ENCODE measurements at places on chromosomes 1 and 21. TPM values are rescaled to one million over a fixed set of nuclear protein-coding genes. Genes with fewer than 3 reads are reported as not detected.

S100A6 gene
- 608 TPM for total RNA-seq

RXRG gene
- total RNA-seq, result 2.8 TPM

KAZN gene
- 17.4 TPM for total RNA-seq

HES3 gene
- total RNA-seq, result not detected

CFAP410 gene
- total RNA-seq, result 48.8 TPM

ORC1 gene
- total RNA-seq, result 0.95 TPM

HAX1 gene
- total RNA-seq, result 82.4 TPM

TRIM67 gene
- not detected for total RNA-seq

NCAM2 gene
- 0.99 TPM for total RNA-seq

DNA sequence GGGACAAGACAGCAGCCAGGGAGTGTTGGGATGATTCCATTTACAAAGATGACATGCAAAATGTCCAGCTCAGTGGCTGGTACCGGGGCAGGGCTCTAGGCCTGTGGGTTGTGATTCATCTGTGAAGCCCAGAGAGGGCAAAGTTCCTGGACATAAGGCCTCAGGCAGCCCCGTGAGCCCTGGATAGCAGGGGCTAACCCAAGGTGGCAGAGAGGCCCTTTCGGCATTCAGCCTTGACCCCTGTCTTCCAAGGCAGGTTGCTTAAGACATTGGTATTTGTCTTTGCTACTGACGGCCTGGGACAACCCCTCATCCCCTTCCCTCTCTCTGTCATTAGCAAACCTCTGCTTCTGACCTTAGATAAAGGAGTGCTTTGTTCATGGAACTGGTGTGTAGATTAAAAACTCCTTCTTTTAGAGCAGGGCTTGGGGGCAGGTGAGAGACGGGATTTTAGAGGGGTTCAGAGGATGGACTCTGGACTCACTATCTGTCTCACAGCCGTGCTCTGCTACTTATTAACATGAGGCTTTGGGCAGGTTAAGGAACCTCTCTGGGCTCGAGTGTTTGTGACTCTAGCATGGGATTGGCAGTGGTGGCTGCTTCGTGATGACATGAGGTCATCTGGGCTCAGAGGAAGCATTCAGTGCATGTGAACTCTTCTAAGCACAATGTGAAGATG, 36.3 kb downstream of the TMEM51 start:
- DNase-seq, result no peak
- no peaks in the 10 kb centered on the region for H3K36me3 ChIP-seq
- H3K27me3 ChIP-seq, result no peaks in the 10 kb centered on the region
- H3K4me1 ChIP-seq, result no peaks in the 10 kb centered on the region

DNA sequence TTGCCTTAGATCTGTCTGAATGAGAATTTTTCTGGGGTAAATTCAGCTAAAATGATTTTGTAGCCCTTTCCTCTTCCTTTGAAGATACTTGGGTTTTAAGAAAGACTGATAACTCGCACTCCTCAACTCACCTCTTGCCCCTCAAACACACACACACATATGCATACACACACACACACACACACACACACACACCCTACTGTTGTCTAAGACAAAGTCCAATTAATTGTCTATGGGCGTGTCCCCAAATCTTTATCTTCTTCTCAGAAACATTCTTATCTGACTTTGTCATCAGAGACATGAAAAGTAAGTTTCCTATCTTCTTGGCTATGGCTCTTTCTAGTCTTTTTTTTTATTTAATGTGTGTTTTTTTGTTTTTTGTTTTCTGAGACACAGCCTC, 36.1 kb upstream of the SMYD2 start:
- no peak overlapping the region for H3K4me3 ChIP-seq
- no peaks in the 10 kb centered on the region for H3K27me3 ChIP-seq
- no peaks in the 10 kb centered on the region for H3K36me3 ChIP-seq
- H3K4me1 ChIP-seq, result no peaks in the 10 kb centered on the region
- no peak overlapping the region for H3K27ac ChIP-seq

- no peak for DNase-seq
- peak overlapping the region; percentile 58 for H3K4me3 ChIP-seq
- H3K27me3 ChIP-seq, result no peaks in the 10 kb centered on the region
- no peaks in the 10 kb centered on the region for H3K36me3 ChIP-seq
- H3K4me1 ChIP-seq, result peaks cover 76% of the 10 kb centered on the region
- H3K27ac ChIP-seq, result peak overlapping the region; percentile 97
These were observed 54.1 kb downstream of the TOMM20 start for GRCh38 chr1:235074523-235075047.

- no peaks in the 10 kb centered on the region for H3K36me3 ChIP-seq
- DNase-seq, result no peak
- no peaks in the 10 kb centered on the region for H3K4me1 ChIP-seq
- H3K4me3 ChIP-seq, result no peak overlapping the region
- H3K27ac ChIP-seq, result no peak overlapping the region
- no peaks in the 10 kb centered on the region for H3K27me3 ChIP-seq
These were observed 292.9 kb downstream of the PLA2G4A start for GRCh38 chr1:187121661-187122060.

DNA sequence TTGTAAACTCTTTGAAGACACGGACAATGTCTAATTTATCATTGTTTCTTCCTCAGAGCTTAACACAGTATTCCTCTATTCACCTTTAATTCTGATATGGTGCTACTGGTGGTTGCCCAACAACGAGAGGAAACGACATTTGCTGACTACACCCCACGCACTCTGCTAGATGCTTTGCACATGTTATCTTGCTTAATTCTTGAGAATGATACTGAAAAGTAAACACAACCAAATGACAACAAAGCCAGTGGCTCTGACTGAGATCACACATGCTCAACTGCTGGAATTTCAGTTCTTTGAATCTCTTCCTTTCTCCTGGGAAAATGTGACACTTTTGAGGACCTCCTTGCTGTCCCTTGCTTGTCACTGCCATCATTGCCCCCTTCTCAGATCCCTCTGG, 37.2 kb upstream of the DDAH1 start:
- no peak overlapping the region for H3K4me3 ChIP-seq
- no peaks in the 10 kb centered on the region for H3K4me1 ChIP-seq
- H3K27ac ChIP-seq, result no peak overlapping the region

DNA sequence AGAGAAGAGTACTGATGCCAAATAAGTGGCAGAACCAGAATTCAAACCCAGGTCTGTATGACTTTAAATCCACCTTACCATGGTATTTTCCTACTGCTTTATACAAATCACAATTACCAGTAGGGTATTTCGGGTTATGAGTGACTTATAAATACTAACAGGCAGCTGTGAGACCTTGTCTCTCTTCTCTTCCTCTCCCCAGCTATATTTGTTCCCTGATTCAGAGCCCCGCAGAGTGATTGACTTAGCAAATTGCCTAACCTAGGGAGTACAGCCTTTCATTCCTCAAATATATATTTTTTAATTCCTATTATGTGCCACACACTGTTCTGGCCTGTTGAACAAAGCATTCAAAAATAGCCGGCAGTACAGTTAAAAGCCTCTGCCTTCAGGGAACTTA, 168.0 kb downstream of the CLEC20A start:
- H3K4me3 ChIP-seq, result no peak overlapping the region
- no peaks in the 10 kb centered on the region for H3K4me1 ChIP-seq
- no peak overlapping the region for H3K27ac ChIP-seq
- no peak for DNase-seq

DNA sequence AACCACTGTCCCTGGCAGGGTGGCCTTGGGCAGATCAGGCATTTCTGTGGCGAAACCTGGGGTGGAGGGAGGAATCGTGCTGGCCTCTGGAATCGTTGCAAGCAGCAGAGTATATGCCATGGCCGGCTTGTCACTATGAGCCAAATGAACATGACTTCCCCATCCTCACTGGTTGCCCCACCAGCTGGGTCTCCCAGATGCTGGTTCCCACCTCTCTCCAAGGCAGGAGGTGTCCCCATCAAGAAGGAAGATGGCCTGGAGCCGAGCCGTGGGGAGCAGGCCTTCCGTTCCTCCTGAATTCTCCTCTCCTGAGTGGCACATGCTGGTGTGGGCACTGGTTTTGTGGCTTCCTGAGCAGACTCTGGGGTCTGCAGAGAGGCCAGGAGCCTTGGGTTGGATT, 60.2 kb upstream of the ACTRT2 start:
- H3K27me3 ChIP-seq, result no peaks in the 10 kb centered on the region
- no peaks in the 10 kb centered on the region for H3K36me3 ChIP-seq
- no peak overlapping the region for H3K4me3 ChIP-seq
- no peak for DNase-seq
- H3K4me1 ChIP-seq, result peaks cover 17% of the 10 kb centered on the region
- H3K27ac ChIP-seq, result no peak overlapping the region

- no peak overlapping the region for H3K27ac ChIP-seq
- no peak overlapping the region for H3K4me3 ChIP-seq
- no peaks in the 10 kb centered on the region for H3K4me1 ChIP-seq
- no peaks in the 10 kb centered on the region for H3K36me3 ChIP-seq
- no peaks in the 10 kb centered on the region for H3K27me3 ChIP-seq
These were observed 8.2 kb downstream of the SLC19A1 start for GRCh38 chr21:45533846-45534635.

DNA sequence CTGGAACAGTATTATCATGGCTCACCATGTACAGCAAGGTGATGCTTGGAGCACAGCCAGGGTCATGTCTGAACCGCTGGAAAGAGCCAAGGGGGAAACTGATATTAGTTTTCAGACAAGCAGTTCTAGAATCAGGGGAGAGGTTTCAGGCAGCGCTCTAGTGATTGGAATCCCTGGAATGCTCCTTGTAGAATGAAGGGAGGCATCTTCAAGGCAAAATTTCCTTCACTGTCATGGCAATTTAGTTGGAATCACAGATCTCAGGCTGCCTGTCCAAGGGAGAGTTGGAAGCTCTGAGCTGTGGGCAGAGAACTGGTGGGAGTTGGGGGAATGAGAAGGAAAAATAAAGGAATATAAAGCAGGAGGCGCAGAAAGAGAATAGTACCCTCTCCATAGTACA, 737.1 kb downstream of the PTPRU start:
- H3K4me3 ChIP-seq, result no peak overlapping the region
- no peak for DNase-seq
- no peak overlapping the region for H3K27ac ChIP-seq
- H3K36me3 ChIP-seq, result no peaks in the 10 kb centered on the region
- H3K4me1 ChIP-seq, result no peaks in the 10 kb centered on the region
- no peaks in the 10 kb centered on the region for H3K27me3 ChIP-seq

GRCh38 chr1:228085287-228085951, 2.9 kb downstream of the ARF1 start:
- peaks cover 80% of the 10 kb centered on the region for H3K4me1 ChIP-seq
- no peak overlapping the region for H3K27ac ChIP-seq
- H3K4me3 ChIP-seq, result peak overlapping the region; percentile 99
- no peaks in the 10 kb centered on the region for H3K27me3 ChIP-seq

GRCh38 chr1:213326281-213327016, 275.4 kb downstream of the RPS6KC1 start:
- no peaks in the 10 kb centered on the region for H3K4me1 ChIP-seq
- H3K27ac ChIP-seq, result no peak overlapping the region
- no peak overlapping the region for H3K4me3 ChIP-seq
- no peaks in the 10 kb centered on the region for H3K36me3 ChIP-seq
- no peak for DNase-seq

- no peak overlapping the region for H3K27ac ChIP-seq
- no peak overlapping the region for H3K4me3 ChIP-seq
- H3K27me3 ChIP-seq, result no peaks in the 10 kb centered on the region
- H3K4me1 ChIP-seq, result no peaks in the 10 kb centered on the region
These were observed 18.8 kb downstream of the ODF2L start for GRCh38 chr1:86377341-86377740.

DNA sequence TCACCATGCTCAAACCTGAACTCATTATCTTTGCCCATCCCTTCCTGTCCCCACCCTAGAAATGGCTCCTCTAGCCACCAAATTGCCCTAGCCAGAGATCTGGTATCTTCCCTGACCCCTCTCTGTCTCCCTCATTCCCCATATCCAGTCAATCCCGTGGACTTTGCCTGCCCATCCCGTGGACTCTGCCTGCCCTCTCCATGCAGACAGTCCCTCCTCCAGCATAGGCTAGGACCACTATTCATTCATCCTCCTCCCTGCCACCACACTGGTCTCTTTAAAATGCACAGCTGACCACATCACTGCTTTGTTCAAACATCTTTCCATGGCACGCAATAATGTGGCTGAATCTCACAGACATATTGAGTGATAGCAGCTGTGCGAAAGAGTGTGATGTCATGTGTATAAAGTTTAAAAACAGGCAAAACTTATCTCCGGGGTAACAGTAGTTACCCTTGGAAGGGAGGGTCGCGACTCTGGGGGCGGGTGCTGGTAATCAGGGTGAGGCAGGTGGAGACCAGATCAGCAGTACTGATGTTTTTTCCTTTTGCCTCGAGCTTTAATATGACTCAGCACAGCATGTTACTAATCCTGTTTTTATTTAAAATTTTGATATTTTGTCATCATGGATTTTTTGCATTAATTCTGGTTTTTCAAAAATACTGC, 4.8 kb upstream of the SLC2A1 start:
- peak overlapping the region; percentile 55 for H3K4me3 ChIP-seq
- no peak for DNase-seq
- H3K36me3 ChIP-seq, result no peaks in the 10 kb centered on the region

- peak; percentile 67 for DNase-seq
- no peaks in the 10 kb centered on the region for H3K27me3 ChIP-seq
- no peaks in the 10 kb centered on the region for H3K36me3 ChIP-seq
These were observed 57.4 kb downstream of the COL6A1 start for GRCh38 chr21:46038871-46039397.

DNA sequence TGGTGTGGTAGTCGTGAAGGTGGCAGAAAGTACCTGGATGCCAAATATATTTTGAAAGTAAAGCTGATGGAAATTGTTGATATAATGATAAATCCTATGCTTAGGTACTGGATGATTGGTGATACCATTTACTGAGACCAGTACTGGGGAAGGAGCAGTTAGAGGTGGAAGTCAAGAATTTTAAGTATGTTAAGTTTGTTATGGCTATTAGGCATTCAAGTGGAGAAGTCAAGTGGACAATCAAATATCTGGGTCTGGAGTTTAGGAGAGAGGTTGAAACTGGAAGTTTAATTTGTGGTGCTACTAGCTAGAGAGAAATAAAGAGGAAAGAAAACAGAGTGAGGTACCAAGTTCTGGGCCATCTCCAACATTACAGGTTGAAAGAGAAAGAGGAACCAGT, 89.1 kb downstream of the ATF6 start:
- H3K27me3 ChIP-seq, result no peaks in the 10 kb centered on the region
- H3K4me1 ChIP-seq, result no peaks in the 10 kb centered on the region
- no peak for DNase-seq
- no peak overlapping the region for H3K4me3 ChIP-seq
- peaks cover 10% of the 10 kb centered on the region for H3K36me3 ChIP-seq

DNA sequence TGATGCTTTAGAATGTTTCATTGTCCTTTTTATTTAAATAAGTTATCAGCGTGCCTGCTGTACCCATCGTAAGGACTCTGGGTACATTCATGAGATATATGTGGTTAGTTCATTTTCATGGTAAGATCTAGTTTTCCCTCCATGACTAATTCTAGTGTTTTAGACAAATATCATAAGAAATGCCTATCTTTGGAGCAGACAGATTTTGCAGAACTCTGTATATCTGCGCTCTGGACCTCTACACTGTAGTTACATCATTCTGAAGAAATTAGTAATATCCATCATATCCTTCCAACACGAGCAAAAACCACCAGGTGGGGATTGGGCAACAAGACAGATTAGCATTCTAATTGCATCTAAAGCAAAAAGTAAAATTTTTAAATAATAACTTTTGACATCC, 499.2 kb downstream of the SETD4 start:
- H3K27ac ChIP-seq, result no peak overlapping the region
- DNase-seq, result no peak
- peaks cover 24% of the 10 kb centered on the region for H3K4me1 ChIP-seq
- H3K36me3 ChIP-seq, result no peaks in the 10 kb centered on the region
- H3K27me3 ChIP-seq, result no peaks in the 10 kb centered on the region

GRCh38 chr1:184297244-184297750, 89.5 kb upstream of the C1orf21 start:
- H3K4me3 ChIP-seq, result no peak overlapping the region
- H3K36me3 ChIP-seq, result no peaks in the 10 kb centered on the region
- peaks cover 9% of the 10 kb centered on the region for H3K4me1 ChIP-seq
- H3K27me3 ChIP-seq, result no peaks in the 10 kb centered on the region
- no peak for DNase-seq

- no peak for DNase-seq
- no peak overlapping the region for H3K27ac ChIP-seq
- no peak overlapping the region for H3K4me3 ChIP-seq
These were observed 82.4 kb upstream of the CD1D start for GRCh38 chr1:158098256-158098655.

Measured in thoracic aorta (tissue), 2 donors.